Adrenal gland (tissue), 19 donors: ENCODE measurements at places on chromosomes 2 and 18. TPM values are rescaled to one million over a fixed set of nuclear protein-coding genes. Genes with fewer than 3 reads are reported as not detected.

DNA sequence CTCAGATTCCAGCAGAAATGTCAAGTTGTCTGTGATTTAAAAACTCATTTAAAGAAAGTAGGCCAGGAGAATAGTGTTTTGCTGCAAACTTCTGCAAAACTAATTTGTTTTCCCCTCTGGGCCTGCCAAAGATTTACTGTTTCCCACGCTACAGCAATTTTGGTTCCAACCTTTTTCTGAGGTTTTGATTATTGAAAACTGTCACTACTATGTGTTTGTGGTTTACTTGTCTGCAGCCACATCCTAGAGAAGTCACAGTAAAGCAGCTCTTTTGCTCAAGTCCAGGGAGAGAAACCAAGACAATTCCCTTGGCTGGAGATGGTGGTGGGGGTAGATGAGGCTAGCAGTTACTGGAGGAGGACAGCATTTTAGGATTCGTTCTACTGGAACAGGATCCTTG, 12.8 kb downstream of the IL1R2 start:
- no peak for DNase-seq

- no peak for DNase-seq
These were observed 35.8 kb upstream of the FIGN start for GRCh38 chr2:163771596-163771995.

GRCh38 chr2:208112969-208113368, 11.4 kb downstream of the CRYGD start:
- no peak for DNase-seq

DNA sequence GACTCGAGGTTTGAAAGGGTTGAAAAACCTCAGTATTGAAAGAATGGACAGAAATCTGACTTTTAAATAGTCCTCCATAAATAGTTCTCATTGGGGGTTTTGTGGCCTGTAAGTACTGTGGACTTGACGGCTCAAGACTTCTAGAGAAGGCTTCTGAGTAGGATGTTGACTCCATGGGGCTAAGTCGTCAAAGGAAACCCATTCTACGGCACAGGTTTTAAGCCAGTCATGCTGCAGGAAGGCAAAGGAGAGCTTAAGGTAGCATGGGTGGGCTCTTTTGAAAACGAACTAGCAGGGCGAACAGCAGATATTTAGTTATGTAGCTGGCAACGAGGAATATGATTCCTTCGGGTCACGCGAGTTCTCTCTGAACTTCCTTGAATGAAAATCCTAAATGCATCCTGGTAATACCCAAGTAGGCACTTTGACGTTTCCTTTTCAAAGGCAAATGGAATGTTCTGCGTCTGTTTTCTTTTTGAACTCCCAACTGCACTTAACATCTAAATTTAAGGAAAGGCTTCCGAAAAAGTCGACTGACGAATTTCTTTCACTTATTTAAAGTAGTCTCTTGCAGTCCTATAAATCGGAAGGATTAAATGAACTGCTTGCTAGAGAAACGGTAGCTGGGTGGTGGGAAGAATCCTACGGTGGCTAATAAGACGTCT, 1.1 kb upstream of the NEDD4L start:
- DNase-seq: no peak

- peak; percentile 73 for DNase-seq
These were observed at the start of gene PRKD3 for GRCh38 chr2:37324786-37325624. Gene PRKD3, minus strand, starts transcription at chr2:37324833. Its CDS starts 8,309 bp downstream, at chr2:37316524.

- no peak for DNase-seq
These were observed 32.1 kb upstream of the CHRNA1 start for GRCh38 chr2:174796319-174796771.

DNA sequence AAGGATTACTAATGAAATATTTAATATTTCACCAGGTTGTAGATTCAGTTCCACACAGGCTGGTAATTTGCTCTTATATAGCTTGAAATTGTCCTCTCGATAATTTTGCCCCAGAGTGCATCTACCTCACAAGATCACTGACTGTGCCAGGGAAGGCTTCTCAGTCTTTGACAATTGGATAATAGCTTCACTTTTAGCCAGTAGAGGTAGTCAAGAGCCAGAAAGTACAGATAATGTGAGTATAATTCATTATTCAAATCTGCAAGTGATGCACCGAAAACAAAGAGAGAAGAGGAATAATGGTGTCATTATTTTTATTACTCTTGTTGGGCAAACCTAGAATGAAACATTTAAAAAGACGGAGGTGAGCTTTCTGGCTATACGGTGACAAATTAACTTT, 292.8 kb downstream of the EN1 start:
- DNase-seq: no peak

DNA sequence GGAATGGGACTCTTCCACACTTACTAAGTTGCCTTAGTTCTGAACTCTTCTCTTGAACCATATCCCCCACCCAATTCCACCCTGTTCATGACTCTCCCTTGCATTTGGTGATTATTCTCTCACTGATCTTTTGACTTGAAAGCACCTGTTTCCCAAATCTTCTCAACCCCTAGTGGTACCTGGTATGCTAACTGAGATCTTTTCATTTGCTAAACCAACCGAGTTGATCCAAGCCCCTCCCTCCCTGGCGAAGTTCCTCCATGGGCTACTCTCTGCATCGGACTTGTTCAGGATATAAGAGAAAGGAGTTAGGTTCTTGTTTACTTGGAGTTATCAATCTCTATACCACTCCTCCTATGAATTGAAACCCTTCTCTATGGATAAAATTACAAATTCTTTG, 593.5 kb downstream of the BCL11A start:
- DNase-seq: no peak

DNA sequence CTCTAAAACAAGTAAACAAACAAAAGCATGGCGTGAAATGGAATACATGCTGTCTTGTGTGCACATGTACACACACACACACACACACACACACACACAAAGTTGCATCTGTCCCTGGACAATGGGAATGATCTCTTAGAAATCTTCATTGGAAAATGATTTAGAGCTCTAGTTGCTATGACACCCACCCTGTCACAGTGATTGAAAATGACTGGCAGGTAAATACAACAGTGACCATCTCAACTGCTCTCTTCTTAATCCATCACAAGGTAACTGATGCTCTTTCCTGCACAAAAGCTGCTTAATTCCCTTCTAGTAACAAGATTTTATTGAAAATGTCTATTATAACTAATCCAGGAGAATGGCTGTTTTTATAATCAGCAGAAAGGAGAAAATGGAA, 1011.7 kb upstream of the GYPC start:
- DNase-seq: no peak

KANSL1L gene
- polyA plus RNA-seq: 9.2 TPM

CEP192 gene
- polyA plus RNA-seq: 9.0 TPM
